Activated CD8-positive, alpha-beta memory T cell treated with anti-CD3 and anti-CD28 coated beads for 4 hours (primary cell): ENCODE measurements at places on chromosomes 16 and 17.

GRCh38 chr16:56244612-56245011 lies 53.3 kb downstream of the GNAO1 start:
- DNase-seq: no peak

- DNase-seq: no peak
These were observed 9.9 kb downstream of the CYGB start for GRCh38 chr17:76527430-76528111.

- DNase-seq: no peak
These were observed 4.8 kb downstream of the GAA start for GRCh38 chr17:80106176-80106575.

DNA sequence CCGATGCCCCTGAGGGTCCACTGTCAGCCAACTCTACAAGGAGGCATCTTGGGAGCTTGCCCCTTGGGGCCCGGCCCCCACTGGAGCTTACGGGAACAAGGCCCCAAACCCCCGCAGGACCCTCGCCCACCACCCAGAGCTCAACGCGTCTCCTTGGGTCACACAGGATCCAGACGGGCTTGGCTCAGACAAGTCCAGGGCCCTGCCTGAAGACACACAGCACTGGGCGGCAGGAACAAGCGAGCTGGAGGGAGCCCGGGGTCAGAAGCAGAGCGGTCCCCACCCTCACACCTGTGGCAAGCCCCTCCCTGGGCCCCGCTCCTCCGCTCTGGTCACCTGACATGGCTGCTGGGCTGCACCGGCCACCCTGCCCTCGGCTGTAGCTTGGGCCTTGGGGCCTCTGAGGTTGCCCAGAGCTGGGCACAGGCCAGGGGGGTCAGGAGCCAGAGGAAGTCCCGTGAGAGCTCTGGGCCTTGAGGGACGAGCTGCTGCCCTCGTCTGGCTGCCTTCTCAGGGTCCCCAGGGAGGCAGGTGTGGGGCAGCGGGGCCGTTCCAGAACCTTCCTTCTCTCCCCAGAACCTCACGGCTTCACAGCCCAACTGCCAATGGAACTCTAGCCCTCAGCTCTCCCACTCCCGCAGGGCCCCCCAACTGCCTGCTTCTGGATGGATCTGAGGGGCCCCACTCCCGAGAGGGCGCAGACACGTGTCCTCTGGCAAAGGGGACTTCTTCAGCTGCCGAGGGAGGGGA lies at the start of gene CCDC154:
Gene CCDC154, minus strand, starts transcription at position 577 of the 750 bp plus-strand sequence. Its CDS starts 234 bp downstream, at position 343.
- DNase-seq: no peak

GRCh38 chr17:4583206-4583605 lies 1.1 kb upstream of the SMTNL2 start:
- DNase-seq: no peak

- no peak for DNase-seq
These were observed 3.7 kb downstream of the TIMP2 start for GRCh38 chr17:78921437-78921971.

DNA sequence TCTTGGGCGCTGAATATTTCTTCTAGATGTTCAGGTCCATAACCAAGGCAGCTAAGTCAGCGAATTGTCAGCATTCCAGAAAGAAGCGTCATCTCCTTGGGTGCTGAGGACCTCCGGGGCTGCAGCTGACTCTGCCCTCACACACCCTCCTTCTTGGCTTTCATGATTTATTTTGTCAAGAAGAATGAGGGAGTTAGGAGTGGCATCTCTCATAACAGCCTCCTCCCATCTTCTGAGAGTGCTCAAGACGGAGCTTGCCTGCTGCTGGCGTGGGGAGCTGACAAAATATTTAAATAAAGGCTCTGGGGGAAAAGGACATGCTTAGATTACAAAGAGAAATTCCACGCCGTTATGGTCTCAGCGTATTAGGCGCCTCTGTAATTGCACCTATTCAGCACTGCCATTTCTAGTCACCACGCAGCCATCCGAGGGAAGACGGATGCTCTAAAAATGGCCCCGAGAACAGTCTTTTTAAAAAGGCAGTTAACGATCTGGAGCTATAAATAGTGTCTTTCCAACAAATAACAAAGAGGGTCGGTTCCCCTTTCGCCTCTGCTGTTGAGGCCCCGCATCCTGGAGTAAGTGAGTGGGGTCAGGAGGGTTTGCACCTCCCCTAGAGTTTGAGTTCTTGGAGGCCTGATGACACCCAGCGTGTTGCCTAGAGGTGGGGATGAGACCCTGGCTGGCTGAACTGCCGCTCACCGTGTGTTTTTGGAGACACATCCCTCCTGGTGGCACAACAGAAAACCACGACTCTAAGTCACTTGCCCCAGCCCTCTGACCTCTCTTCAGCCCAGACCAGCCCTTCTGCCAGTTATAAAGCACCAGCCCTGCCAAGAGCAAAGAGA lies 187.0 kb downstream of the CCDC182 start:
- DNase-seq: no peak

- no peak for DNase-seq
These were observed 58.3 kb upstream of the DHX40 start for GRCh38 chr17:59506894-59507726.

GRCh38 chr16:49354101-49354500 lies 19.5 kb upstream of the C16orf78 start:
- no peak for DNase-seq

DNA sequence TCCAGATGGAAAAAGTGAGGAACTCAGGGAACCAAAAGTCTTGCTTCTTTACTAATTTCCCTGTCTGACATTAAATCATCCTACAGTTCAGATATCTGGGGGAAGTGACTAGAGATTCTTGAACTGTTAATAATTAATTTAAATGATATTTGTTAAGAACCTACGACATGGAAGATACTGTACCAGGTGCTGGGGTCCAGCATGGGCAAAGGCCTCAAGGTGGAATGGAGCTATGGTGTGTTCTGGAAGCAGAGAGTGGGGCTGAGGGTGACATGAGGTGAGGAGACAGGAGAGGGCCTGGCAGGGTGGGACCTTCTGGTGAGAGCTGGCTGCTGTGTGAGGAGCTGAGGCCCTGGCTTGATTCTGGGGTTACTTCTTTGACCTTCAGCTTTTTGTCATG lies 6.0 kb upstream of the CCL2 start:
- DNase-seq: no peak

DNA sequence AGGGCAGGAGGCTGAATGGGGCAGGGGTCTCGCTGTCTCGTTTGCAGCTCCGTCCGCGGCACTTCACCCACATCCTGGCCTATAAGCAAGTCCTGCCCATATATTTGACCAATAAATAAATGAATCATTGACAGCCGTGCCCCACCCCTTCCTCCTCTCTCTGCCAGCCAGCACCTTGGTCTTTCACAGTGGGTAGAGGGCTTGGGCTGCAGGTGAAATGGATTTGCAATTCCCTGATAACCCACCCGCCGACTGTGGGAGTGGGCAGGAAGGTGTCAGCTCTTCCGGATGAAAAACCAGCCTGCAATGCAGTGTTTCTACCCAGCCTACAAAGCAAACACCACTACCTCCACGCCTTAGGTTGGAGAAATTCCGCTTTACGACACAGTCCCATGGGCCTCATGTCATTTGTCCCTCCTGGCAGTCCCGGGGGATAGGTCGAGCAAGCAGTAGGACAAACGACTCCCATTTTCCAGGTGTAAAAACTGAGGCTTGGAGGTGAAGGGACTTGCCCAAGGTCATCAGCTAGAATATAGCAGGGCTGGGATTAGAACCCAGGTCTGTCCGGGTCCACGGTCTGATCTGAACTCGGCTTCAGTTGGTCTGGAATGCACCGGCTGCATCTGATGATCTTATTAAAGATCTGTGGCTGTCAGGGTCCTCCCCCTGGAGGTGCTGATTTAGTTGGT lies 79.0 kb downstream of the ABCC1 start:
- no peak for DNase-seq

DNA sequence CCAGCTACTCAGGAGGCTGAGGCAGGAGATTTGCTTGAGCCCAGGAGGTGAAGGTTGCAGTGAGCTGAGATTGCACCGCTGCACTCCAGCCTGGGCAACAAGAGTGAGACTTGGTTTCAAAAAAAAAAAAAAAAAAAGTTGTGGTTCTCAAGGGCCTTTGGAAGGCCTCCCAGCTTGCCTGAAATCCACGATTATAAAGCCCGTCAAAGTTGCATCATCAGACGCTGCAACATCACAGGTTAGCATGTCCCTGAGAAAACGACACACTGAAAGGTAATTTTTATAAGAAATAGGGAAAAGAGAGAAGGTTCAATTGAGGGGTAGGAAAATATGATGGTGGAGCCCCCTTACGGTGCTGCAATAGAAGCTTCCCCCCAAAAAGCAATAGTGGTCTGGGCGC lies 4.6 kb upstream of the LYZL6 start:
- DNase-seq: no peak

GRCh38 chr16:62564291-62564690 lies 528.1 kb upstream of the CDH8 start:
- DNase-seq: no peak

GRCh38 chr17:8019665-8020650 lies 17.5 kb downstream of the GUCY2D start:
- no peak for DNase-seq

DNA sequence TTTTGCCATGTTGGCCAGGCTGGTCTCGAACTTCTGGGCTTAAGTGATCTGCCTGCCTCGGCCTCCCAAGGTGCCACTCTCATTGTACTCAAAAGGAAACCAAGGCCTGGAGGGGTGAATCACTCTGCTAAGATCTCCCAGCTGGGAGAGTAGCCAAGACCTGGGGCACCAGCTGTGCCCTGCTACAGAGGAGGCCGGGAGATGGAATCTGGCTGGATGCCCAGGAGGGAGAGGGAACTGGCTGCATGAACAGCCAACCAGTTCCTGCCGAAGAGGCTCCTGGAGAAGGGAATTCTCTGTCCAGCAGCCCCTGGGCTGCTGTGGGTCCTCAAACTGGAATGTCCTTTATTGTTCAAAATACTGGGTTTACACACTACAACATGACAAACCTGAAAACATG lies 238.7 kb upstream of the CIBAR2 start:
- DNase-seq: no peak

- no peak for DNase-seq
These were observed 3.8 kb downstream of the TTYH2 start for GRCh38 chr17:74217037-74217730.

- DNase-seq: no peak
These were observed 694 bp downstream of the NF1 start for GRCh38 chr17:31095236-31096105.

GRCh38 chr17:55770196-55770870 lies 19.5 kb downstream of the PCTP start:
- no peak for DNase-seq

DNA sequence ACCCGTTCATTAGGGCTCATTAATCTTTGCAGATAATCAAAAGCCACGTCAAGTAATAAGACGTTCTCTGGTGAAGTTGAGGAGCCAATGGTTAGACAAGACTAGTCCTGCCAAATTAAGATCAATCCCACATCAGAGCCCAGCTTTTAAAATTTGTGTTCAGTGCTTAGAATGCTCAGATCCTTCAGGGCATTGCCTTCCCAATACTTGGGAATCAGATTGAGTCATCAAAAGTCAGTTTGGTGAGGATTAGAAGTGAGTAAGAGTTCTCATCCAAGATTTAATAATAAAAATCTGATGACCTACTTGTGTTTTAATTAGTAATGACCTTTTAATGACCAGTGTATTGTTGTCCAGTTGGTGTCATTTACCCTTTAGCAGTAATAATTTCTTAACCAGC lies 19.8 kb downstream of the MAP2K4 start:
- DNase-seq: no peak

DNA sequence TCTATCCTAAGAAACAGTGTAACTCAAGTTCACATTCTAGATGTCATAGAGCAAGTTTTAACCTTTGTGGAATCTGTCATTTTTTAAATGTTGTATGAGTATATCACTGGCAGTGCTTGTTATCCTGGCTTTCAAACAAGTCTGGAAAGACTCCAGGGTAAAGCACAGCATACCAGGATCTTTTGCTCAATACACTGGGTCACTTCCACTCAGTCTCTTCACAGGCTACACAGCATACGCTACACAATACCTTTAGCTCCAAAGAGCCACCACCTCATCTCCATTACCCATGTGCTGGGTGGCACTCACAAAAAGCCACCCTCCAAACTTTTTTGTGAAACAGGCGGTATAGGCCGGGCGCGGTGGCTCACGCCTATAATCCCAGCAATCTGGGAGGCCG lies 69.5 kb downstream of the PARN start:
- no peak for DNase-seq

GRCh38 chr16:75079346-75079926 lies 37.1 kb downstream of the LDHD start:
- no peak for DNase-seq

DNA sequence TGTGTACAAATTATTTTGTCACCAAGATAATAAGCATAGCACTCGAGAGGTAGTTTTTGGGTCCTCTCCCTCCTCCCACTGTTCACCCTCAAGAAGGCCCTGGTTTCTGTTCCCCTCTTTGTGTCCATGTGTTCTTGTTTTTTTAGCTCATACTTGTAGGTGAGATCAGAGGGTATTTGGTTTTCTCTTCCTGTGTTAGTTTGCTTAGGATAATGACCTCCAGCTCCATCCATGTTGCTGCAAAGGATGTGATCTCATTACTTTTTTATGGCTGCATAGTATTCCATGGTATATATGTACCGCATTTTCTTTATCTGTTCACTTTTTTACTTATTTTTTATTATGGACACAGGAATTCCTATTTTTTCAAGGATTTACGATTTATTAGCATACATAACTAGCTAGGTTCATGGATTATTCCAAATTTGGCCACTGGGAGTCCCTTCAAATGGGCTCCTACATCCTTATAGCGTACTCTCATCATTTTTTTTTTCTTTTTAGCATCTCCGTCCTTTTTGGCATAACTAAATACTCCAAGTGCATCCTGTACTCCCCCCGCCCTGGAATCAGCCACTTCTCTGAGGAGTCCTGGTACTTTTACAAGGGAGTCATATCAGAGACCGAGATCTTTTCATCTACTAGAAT lies 7.3 kb downstream of the TADA2A start:
- DNase-seq: no peak

- DNase-seq: no peak
These were observed 46.6 kb downstream of the PLD6 start for GRCh38 chr17:17159571-17159970.

GRCh38 chr16:84505249-84506187 lies 1.1 kb upstream of the MEAK7 start:
- DNase-seq: no peak
